ENCODE measurements at places on chromosomes 1 and 21.

DNA sequence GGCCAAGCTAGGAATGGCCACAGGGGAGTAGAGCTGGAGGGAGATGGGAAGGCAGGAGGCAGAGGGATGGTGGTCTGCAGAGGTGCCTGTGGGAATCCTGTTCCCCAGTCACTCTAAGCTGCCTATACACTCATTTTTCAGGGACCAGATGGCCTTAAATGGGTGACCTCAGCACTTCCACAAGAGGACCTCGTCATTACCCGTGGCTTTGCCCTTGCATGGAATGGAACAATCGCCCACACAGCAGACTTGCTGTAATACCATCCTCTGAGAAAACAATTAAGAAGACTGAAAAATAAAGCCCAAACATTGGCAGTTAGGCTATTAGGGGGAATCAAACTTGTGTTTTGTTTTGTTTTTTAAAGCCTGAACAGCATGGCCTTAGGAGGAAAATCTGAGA, 12.9 kb upstream of the TNN start:
- no peak for DNase-seq

DNA sequence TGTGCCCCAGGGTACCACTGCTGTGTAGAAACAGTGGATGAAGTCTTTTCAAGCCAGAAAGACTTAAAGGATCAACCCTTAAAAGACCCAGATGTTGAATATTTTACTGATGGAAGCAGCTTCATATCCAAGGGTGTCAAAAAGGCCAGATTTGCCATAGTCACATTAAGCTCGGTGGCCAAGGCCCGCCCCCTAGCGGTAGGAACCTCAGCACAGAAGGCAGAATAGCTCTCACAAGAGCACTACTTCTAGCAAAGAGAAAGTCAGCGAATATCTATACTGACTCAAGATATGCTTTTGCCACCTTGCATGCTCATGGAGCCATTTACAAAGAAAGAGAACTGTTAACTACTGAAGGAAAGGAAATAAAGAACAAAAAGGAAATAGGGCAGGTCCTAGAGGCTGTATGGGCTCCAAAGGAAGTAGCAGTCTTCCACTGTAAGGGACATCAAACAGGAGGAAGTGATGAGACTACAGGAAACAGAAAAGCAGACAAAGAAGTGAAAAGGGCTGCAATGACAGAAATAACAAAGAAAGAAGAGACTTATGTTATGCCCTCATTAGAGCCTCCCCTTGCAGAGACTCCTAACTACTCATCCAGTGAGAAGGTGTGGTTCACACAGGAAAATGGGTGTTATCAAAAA, 90.5 kb downstream of the LIPI start:
- DNase-seq = peak; percentile 35

GRCh38 chr1:42128964-42129363, 24.2 kb upstream of the GUCA2B start:
- DNase-seq = no peak

DNA sequence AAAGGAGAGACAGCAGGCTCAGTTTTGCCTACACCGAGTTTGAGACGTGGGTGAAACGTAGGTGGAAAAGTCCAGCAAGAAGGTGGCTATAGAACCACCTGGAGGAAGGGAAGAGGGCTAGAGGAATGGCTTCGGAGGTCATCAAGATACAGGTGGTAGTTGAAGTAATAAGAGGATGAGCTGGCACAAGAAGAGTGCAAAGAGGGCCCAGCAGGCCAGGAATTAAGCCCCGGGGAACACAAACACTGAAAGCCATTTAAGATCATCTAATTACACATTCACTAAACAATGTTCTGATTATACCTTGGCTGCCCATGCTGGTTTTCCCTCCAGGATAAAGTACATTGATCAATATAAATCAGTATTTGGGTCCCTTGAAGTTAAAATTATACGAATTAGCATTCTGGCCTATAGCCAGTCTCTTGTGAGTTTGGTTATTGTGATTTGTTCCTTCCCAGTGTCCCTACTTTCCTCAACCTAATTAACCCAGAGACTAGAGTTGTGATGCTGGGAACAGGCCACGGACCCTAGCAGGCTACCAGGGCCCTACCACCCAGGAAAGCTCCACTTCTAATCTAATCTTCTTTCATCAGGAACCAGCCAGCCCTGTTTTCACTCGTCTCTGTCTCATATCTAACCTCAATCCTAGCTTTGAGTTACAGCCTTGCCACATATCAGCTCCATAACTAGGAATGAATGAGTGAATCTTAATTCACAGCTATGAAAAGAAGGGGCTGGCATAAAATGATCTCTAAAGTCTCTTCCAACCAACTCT, 26.4 kb upstream of the PPP1R15B start:
- DNase-seq = no peak

- DNase-seq = no peak
Measured at GRCh38 chr1:15625056-15625917, 8.0 kb downstream of the DDI2 start.

- DNase-seq = no peak
Measured at GRCh38 chr1:67666636-67667035, 18.4 kb upstream of the GADD45A start.

DNA sequence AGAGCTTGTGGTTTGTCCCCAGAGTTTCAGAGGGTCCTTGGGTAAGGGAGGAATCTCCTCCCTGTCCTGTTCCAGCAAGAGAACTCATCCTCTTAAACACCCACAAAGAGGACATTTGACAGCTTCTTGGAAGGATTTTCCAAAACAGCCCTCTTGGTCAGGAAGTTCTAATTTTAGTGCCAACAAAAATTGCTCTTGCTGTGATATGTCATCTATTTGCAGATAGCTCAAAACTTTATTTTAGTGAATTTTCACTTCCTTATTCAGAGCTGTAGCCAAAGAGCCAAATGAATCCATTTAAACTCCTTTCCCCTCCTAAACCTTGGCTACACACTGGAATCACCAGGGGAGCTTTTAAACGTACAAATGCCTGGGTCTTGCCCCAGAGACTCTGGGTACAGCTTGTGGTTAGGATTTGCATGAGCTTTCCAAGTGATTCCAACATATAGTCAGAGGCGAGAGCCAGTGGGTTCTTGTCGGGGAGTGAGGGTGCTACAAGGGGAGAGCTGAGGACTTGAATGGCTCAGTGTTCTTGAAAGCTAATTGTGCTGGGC, 11.8 kb upstream of the RASSF5 start:
- no peak for DNase-seq

DNA sequence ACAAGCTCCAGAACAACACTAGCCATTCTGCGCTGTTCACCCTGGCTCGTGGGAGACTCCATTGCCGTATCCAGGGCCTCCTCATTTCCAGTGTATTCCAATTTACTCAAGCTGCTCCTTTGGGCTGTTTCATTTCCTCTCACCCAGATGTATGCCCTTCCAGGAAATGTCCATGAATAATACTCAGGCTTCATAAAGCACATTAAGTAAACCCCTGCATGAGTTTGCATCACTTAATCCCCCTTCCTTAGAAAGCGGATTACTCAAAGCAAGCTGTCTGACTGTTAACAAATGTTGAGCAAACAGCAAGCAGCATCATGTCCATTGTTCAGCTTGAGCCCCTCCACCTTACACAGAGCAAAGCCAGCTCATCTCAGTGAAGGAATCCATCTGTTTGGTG, 403.6 kb upstream of the PBX1 start:
- DNase-seq = no peak

DNA sequence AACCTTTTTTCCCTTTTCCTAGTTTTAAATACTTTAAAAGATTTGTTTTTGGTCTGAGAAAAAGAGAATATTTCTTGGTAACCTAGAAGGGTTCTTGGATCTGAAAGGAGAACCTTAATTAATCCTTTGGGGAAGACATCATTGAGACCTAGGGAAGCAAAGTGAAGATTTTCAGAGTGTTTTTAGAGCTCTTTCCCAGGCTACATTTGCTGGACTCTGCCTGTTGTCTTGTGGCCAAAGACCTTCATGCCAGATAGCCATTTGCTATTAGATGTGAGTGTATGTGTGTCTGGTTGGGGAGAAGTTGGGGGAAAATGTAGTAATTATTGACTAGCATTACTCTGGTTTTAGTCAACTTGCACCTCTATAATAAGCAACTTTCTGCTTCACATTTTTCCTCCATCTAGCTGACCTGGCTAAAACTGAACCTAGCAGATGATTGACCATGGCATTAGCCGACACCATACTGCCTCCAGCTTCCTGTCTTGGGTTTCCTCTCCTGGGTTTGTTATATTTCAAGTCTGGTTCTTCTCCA, 239.1 kb downstream of the USP25 start:
- no peak for DNase-seq

GRCh38 chr1:76501586-76502219, 365.6 kb upstream of the ST6GALNAC5 start:
- no peak for DNase-seq

GRCh38 chr21:27108228-27108627, 141.3 kb upstream of the ADAMTS5 start:
- DNase-seq = no peak

GRCh38 chr1:215667761-215668160, 100.7 kb downstream of the KCTD3 start:
- no peak for DNase-seq

DNA sequence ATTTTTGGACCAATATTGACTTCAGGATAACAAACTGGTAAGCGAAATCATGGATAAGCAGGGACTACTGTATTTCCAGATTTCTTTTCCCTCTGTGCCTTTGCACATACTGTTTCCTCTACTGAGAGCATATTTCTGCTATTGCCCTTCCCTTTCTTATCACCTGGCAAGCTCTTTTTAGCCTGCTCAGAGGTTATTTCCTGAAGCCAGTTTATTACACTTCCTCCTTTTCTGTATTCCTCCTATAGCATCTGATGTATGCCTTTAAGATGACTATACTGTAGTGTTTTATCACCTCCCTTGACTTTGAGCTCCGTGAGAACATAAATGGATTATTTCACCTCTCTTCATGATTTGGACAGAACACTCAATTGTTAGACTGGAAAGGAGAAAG, 49.0 kb downstream of the MAGI3 start:
- DNase-seq = no peak

DNA sequence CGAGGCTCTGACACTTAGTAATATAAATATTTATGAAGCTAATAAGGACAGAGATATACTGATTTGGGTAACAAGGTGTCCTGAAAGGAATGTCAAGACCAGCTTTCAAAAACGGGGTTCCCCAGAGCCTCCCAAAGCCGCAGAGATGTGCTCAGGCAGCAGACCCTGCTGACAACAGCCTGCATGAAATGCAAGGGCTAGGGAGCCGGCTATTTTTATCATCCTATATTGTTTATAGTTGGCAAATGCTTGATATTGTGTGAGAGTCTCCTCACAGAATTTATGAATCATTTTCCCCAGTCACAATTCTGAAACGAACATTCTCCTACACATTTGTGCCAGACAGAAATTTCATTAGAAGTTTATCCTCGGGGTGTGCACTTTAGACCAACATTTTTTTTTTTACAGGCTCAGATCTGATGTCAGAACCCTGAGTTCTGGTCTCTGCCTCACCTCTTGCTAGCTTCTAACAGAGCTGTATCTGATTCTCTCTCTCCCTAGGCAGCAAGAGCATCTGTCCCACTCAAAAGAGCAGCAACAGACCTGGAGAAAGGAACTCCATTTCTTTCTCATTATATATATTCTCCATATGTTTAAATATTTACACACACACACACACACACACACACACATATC, 302.3 kb upstream of the PLD5 start:
- no peak for DNase-seq

DNA sequence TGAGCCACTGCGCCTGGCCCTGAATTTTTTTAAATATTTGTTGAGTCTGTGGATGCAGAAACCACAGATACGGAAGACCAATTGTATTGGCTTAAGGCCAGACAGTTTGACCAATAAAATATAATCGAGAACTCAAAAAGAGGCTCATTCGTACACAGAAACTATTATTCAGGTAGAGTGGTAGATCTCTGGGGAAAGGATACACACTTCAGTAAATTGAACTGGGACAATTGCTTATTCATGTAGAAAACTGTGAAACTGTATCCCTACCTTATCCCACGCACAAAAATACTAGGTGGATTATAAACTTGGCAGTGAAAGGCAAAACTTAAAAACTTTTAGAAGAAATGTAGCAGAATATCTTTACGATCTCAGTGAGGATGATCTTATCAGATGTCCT, 25.0 kb upstream of the SHE start:
- DNase-seq = no peak

DNA sequence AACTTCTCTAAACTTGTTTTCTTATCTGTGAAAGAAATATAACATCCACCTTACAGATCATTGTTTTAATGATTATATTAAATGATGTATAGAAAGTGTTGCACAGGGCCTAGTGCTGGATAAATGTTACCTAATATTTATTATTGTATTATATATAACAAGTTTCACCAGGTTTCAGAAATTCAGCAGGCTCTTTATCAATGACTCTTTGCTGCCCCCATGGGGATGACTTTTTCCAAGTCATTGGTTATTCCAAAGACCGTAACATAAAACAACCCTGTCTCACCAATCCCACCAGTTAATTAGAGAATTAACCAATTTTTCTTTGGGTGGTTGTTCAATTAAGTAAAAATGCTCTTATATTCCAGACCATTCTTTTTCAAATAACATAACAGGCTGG, 7.3 kb upstream of the DEDD start:
- peak; percentile 43 for DNase-seq

- DNase-seq = no peak
Measured at GRCh38 chr1:43532716-43533115, 2.0 kb downstream of the PTPRF start.

GRCh38 chr1:996851-997712, 2.8 kb downstream of the HES4 start:
- no peak for DNase-seq

DNA sequence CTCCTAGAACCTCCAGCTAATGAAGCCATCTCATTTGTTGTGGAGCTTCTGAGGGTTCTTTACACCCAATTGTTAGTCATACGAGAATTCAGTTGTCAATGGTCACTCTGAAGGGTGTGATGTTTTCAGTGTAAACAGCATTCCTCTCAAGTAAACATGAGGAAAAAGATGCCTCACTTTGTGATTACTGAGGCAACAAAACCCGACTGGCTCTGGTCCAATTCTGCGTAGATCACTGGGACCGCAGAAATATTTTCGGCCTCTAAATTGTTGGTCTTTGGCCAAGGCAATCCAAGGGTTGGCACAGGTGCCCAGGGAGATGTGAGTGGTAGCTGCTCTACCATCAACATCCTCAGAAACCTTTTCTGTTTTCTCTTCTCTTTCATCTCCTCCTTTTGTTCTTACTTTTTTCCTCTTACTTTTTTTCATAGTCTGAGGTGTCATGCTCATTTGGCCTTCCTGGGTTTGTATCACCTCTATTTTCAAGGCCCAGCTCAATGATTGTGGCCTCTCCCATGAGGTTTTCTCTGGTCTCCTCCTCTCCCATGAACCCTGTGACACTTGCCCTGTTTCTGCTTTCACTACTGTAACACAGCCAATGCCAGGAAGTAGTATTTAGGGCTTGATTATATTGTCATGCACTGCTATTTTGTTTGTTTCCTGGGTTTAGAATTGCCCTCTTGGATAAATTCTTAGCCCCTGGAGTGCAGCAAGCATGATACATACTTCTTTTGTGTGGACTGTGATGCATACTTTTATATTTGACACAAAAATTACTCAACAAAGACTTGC, 221.9 kb downstream of the TNR start:
- no peak for DNase-seq
